ENCODE measurements at places on chromosomes 3 and 15.

- DNase-seq = no peak
Measured at GRCh38 chr15:39698444-39699390, 83.9 kb downstream of the FSIP1 start.

GRCh38 chr15:34275154-34275553, 50.3 kb downstream of the EMC4 start:
- no peak for DNase-seq

DNA sequence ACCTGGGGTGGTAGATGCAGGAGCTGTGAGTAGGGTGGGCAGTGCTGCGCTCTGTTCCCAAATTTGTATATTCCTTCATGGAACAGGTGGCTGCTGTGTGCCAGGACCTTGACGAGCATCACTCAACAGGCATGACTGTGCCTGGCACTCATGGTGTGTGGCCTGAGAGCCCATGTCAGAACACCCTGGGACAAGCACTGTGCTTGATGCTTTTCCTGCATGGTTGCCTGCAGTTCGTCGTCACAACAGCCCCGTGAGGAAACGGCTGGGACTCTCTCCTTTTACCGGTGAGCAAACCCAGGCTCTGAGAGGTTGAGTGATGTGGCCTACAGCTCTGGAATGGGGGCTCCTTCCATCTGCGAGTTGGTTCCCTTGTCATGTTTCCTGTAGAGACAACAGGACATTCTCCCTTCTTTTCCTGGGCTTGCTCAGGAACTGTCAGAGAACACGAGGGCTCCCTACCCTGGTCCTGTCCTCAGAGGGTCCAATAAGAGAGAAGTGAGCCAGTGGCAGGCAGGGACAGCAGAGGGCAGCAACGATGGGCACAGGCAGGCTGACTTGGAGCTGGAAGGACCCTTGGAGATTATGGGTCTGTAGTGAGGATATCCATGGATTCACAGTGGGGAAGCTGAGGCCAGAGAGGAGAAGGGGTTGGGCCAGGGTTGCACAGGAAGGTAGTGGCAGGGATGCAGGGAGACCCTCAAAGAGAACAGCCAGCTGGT, 37.4 kb downstream of the PRKCD start:
- no peak for DNase-seq

GRCh38 chr3:178217479-178217878, 318.8 kb upstream of the KCNMB2 start:
- DNase-seq = no peak

DNA sequence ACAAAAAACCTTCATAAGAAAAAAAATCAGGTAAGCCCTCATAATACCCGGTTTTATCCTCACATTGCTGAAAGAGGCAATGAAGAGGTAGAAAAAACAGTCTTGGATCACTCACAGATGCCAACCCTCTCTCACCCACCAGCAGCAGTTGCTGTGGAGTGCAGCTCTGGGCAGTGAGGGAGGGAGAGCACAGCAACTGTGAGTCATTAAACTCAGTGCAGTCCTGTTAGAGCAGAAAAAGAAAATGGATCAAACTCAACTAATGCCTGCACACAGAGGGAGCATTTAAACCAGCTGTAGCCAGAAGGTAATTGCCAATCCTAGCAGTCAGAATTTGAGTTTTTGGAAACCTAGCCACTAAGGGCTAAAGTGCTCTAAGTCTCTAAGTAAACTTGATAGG, 1050.6 kb upstream of the ALCAM start:
- no peak for DNase-seq

GRCh38 chr15:80694611-80695098, 455 bp upstream of the ABHD17C start:
- no peak for DNase-seq

DNA sequence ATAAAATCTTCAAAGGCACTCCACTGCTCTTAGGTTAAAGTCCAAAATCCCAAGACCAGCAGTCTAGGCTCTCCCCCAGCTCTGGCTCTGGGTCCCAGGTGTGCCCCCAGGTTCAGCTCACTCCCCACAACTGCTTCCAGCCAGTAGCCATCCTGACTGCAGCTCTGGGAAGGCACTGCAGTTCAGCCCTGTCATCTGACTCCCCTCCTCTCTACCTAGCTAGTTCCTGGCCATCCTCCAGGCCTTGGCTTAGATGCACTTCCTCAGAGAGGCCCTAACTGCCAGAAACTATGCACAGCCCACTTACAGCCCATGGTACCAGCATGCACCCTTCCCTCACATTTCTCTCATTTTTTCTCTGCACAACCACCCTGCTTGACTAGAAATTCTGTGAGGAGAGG, 25.5 kb downstream of the TBC1D2B start:
- DNase-seq = no peak

DNA sequence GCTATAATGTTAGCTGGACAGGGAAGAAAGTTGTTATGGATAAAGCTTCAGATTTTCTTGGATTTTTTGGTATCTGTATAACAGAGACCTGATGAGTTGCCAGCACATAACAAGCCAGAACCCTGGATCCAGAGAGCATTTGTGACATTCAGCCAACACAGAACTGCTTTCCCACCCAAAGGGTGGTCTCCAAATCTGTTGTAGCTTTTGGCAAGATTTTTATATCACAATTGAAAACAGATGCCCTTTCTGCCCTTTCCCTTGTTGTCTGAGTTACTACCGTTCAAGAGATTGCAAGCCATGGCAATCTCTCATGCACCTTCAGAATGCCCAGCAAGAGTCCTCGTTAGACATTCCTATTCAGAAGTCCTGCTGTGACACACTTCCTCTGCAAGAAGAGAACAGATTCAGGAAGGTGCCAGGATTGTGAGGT, 107.6 kb upstream of the FGF7 start:
- DNase-seq = no peak
